ENCODE measurements at places on chromosomes 3 and 15. TPM values are rescaled to one million over a fixed set of nuclear protein-coding genes. Genes with fewer than 3 reads are reported as not detected.

KCNAB1 gene
- not detected for total RNA-seq

ADPGK gene
- 57.7 TPM for total RNA-seq

DNA sequence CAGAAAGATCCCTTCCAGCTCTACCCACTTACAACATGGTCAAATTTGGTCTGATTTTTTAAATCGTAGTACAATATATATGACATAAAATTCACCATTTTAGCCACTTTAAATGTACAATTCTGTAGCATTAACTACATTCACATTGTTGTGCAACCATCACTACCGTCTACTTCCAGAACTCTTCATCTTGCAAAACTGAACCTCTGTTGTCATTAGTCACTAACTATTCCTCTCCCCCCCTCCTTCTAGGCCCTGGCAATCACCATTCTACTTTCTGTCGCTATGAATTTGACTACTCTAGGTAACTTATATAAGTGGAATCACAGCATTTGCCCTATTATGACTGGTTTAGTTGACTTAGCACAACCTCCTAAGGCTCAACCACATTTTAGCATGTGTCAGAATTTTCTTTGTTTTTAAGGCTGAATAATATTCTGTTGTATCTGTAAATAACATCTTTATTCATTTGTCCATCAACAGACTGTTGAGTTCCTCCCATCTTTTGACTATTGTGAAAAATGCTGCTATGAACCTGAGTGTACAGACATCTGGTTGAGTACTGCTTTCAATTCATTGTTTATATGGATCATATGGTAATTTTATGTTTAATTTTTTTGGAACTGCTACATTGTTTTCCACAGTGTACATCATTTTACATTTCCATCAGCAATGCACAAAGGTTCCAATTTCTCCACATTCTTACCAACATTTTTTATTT is 35.5 kb upstream of the CCR2 start:
- no peak for DNase-seq

GRCh38 chr3:187264911-187265310 is 26.6 kb downstream of the MASP1 start:
- no peak for DNase-seq

- DNase-seq = peak; percentile 42
These were observed 355.5 kb downstream of the TIGIT start for GRCh38 chr3:114649331-114649730.

CCR1 gene
- 0.87 TPM for total RNA-seq

ARGFX gene
- not detected for total RNA-seq

DNA sequence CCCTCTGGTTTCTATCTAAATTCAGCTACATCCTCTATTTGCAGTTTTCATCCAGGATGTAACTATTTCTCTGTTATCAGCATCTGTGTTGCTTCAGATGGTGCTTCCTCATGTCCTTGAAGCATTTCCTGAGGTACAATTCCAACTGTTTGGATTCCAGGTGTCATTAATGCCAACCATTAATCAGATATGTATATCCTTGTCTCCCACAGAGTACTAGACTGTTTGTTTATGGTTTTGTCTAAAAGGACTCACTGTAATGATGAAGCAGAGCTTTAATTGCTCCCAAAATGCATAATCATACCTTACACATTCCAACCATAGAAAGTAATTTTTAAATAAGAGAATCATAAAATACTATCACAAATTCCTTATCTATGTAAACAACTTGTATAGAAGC is 288.5 kb upstream of the MME start:
- DNase-seq = no peak

DNA sequence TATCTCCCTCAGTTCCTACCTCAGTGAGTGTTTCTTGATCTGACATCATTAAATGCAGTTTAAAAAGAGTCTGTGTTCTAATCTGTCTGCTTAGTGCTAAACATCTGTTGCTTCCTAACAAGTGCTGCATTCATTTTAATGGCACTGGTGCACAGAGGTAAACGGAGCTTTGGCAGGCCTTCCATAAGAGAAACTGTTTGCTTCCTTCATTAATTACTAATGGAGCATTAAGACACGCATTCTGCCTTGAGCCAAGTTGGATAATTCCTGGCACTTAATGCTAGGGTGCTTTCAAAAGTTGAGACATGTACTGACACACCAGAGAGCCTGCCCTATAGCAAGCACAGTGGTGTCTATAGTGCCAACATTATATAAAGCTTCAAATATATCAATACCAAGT is 34.7 kb downstream of the SCG5 start:
- DNase-seq = no peak

- DNase-seq = no peak
These were observed at the start of gene CAMP for GRCh38 chr3:48222616-48223513. CAMP (plus strand) TSS chr3:48223495; CDS start chr3:48223512, 17 bp downstream.

CCR8 gene
- not detected for total RNA-seq

DNA sequence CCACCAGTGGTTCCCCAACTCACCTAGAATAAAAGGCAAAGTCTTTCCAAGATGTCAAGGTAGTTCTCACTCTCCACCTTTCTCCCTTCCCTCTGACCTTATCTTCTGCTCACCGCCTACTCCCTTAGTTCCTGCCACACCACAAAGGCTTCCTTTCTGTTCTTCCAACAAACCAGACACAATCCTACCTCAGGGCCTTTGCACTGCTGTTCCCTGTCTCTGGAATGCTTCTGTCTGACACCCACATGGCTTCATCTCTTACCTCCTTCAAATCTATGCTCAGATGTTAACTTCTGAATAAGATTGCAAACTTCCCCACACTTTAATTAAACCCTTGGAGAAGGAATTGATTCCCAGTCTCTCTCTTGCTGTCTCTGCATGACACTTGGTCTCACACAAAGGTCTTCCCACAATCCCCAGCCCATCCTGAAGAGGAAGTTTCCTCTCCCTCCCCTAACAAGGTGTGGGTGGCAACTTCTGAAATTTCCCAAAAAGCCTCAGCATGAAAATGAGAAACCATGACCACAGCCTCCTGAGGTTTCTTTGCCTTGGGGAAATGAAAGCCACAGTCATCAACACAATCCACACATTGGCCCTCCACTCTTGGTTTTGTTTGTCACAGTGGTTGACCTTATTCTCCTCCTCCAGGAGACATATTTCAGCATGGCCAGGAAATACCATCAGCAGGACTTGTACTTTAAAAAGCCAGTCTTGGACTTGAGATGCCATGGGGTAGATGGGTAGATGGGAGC is 3.0 kb upstream of the RYK start:
- no peak for DNase-seq

DNA sequence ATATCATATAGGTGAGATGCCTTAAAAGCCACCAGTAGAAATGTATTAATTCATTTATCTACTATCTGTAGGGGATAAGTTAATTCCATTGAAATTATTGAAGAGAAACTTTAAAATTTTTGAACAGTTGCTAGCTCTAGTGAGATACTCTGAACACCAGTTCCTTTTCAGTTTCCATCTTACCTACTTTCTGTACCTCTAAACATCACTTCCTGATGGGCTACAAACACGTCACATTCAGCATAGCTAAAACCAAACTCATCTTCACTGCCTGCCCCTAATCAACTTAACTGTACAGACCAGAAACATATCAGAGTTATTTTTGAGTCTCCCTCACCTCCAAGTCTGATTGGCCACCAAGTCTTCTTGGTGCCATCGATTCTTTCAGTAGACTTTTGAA is 88.9 kb downstream of the FEZF2 start:
- no peak for DNase-seq

- no peak for DNase-seq
These were observed 17.1 kb downstream of the LRRC28 start for GRCh38 chr15:99268431-99268830.

DNA sequence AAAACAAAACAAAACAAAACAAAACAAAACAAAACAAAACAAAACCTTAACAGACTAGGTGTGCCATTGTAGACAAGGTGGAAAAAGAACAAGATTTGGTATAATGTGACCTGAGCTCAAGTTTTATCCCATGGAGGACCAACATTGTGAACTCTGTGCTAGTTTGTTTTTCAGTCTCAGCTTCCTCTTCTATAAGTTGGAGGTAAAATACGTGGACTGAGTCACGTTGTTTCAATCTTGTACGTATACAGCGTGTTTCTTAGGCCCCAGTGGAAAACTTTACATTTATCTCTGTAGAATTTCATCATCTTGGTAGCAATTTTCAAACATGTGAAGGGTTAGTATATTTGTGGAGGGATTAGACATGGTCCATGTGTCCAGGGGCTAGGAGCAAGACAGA is 261.6 kb downstream of the CD47 start:
- no peak for DNase-seq

LRRC49 gene
- total RNA-seq = 5.1 TPM

DNA sequence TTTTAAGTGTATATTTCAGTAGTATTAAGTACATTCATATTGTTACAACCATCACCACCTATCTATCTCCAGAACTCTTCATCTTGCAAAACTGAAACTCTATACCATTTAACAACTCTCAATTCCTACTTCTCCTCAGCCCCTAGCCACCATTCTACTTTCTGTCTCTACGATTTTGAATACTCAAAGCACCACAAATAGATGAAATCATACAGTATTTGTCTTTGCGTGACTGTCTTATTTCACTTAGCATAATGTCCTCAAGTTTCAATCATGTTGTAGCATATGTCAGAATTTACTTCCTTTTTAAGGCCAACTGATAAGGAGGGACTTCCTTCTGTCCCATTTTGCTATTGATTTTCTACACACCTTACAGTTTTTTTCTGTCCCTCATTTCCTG is 593.3 kb downstream of the FHIT start:
- no peak for DNase-seq

- DNase-seq = no peak
These were observed 16.9 kb downstream of the EHHADH start for GRCh38 chr3:185236969-185237368.

DVL3 gene
- 33.6 TPM for total RNA-seq

- no peak for DNase-seq
These were observed 6.7 kb upstream of the ALCAM start for GRCh38 chr3:105360003-105360402.

- DNase-seq = no peak
These were observed 9.0 kb upstream of the STRIT1 start for GRCh38 chr3:155302481-155302880.

DNA sequence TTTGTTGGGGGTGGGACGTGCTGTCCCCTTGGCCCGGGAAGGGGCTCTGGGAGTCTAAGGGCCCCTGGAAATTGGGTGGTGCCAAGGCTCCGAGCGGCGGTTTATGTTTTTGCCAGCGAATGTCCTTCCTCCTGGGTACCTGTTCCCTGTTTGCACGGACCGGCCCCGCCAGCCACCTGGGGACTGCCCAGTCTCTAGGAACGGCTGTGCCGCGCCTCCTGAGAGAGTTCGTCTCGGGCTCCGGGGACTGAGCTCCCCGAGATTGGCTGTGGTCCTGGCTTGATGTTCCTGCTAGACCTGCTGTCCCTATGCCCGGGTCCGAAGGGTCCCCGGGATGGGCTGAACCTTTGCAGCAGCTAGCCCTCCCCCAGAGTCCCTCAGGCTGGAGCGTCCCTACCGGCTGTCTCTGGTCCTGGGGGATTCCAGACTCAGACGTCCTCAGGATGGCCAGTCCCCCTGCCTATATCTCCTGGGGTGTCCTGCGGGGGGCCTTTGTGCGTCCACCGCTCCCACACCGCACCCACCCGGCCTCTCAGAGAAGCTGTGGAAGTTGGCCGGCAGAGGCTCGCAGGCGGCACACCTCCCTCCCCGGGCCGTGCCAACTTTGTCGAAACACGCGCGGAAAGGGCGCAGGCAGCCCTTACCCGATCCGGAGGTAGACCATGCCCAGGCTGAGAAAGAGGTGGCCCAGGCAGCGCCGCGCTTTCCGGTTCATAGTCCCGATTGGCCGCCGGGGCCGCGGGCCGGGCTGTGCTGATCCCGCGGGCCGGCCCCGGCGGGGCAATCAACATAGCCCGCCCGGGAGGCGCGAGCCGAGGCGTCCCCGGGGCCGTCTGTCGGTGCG is 547 bp downstream of the WNT7A start:
- DNase-seq = no peak

FMN1 gene
- 2.3 TPM for total RNA-seq

- DNase-seq = no peak
These were observed 219.3 kb upstream of the PRICKLE2 start for GRCh38 chr3:64444490-64445108.

- no peak for DNase-seq
These were observed 60.2 kb downstream of the MAP3K13 start for GRCh38 chr3:185423178-185423577.
